Sigmoid colon (tissue), 7 donors: ENCODE measurements at places on chromosomes 6 and 20. TPM values are rescaled to one million over a fixed set of nuclear protein-coding genes. Genes with fewer than 3 reads are reported as not detected.

The TNFRSF6B gene
- total RNA-seq, result 1.8 TPM

The GPR6 gene
- total RNA-seq, result not detected

The ARMC12 gene
- total RNA-seq, result not detected

The CYB5R4 gene
- total RNA-seq, result 14.3 TPM

The TBC1D22B gene
- 6.4 TPM for total RNA-seq

The AGER gene
- total RNA-seq, result 8.9 TPM

The VARS1 gene
- total RNA-seq, result 30.5 TPM

The HRH3 gene
- total RNA-seq, result not detected

The BANF2 gene
- total RNA-seq, result not detected

The CST2 gene
- total RNA-seq, result not detected

The ADGB gene
- not detected for total RNA-seq

The TDRD6 gene
- total RNA-seq, result 0.95 TPM

The CALHM4 gene
- total RNA-seq, result not detected

The GNAS-AS1 gene
- total RNA-seq, result 0.33 TPM

The MOCS1 gene
- total RNA-seq, result 15.8 TPM

The TRIM40 gene
- total RNA-seq, result not detected

The FNDC1 gene
- total RNA-seq, result 4.3 TPM

The MAP3K5 gene
- total RNA-seq, result 17.8 TPM

The NAPB gene
- 18.9 TPM for total RNA-seq

The WFDC10B gene
- not detected for total RNA-seq

The RIPPLY2 gene
- total RNA-seq, result not detected

The OPRL1 gene
- total RNA-seq, result 0.71 TPM

The PHACTR2 gene
- 35.7 TPM for total RNA-seq

The CST4 gene
- total RNA-seq, result not detected

The TJAP1 gene
- total RNA-seq, result 23.3 TPM

The NRN1 gene
- 10.7 TPM for total RNA-seq

The TMEM63B gene
- total RNA-seq, result 19.0 TPM

The PPP1R14C gene
- total RNA-seq, result not detected

The SIGLEC1 gene
- 10.2 TPM for total RNA-seq

The ACTL10 gene
- 1.1 TPM for total RNA-seq

The TBC1D7 gene
- total RNA-seq, result 7.2 TPM

The PDYN gene
- not detected for total RNA-seq

The GPR63 gene
- 1.6 TPM for total RNA-seq

The TCP11 gene
- not detected for total RNA-seq

The BMP5 gene
- not detected for total RNA-seq

The ERVFRD-1 gene
- 0.36 TPM for total RNA-seq

The MTHFD1L gene
- 17.9 TPM for total RNA-seq

The PDE7B gene
- total RNA-seq, result 8.6 TPM

The CD93 gene
- total RNA-seq, result 14.6 TPM

The TFAP2A gene
- total RNA-seq, result 0.27 TPM

The RIPOR3 gene
- total RNA-seq, result 14.5 TPM

The BLCAP gene
- total RNA-seq, result 60.6 TPM

The OXT gene
- total RNA-seq, result not detected

The GATA5 gene
- total RNA-seq, result not detected

The BHLHE23 gene
- not detected for total RNA-seq

The STX11 gene
- total RNA-seq, result 4.3 TPM

The SNAP91 gene
- 3.2 TPM for total RNA-seq

The ENPP5 gene
- total RNA-seq, result 0.55 TPM

The DNMT3B gene
- total RNA-seq, result 0.66 TPM

The GSTA1 gene
- total RNA-seq, result not detected

The EDN3 gene
- total RNA-seq, result 0.27 TPM

The C20orf144 gene
- total RNA-seq, result 0.66 TPM

The KIF6 gene
- 0.36 TPM for total RNA-seq

The EEF1A2 gene
- 14.3 TPM for total RNA-seq

The TSHZ2 gene
- total RNA-seq, result 32.7 TPM

The DZANK1 gene
- 1.9 TPM for total RNA-seq

The NR2E1 gene
- not detected for total RNA-seq

The LYRM4 gene
- 28.5 TPM for total RNA-seq
